Activated naive CD4-positive, alpha-beta T cell (primary cell): ENCODE measurements at places on chromosomes 11 and 22.

- no peak for DNase-seq
Observed at GRCh38 chr11:78395597-78395996, 22.0 kb downstream of the GAB2 start.

GRCh38 chr11:59138643-59139042 is 4.0 kb upstream of the FAM111A start:
- DNase-seq, result no peak

- DNase-seq, result no peak
Observed at GRCh38 chr11:3659595-3660515, 11.3 kb downstream of the CHRNA10 start.

- no peak for DNase-seq
Observed at GRCh38 chr22:17548010-17548755, 15.1 kb upstream of the SLC25A18 start.
